ENCODE measurements at places on chromosomes 12 and 14.

DNA sequence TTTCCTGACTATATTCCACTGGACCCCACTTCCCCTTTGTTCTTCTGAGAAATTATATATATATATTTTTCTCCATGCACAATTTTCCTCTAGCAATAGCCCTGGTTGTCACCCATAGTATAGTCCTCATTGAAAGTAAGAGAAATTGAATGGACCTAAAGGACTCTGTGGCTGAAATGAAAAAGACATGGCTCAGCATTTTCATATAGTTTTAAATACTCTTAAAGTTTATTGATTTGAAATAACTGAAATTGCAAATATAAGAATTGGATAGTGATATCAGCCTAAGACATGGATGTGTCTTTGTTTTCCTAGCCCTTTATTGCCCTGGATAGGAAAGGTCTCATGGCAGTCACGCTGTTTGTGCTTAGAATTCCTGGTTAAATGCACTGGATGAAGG lies 113.8 kb downstream of the ANO6 start:
- DNase-seq: no peak
- H3K27me3 ChIP-seq: no peaks in the 10 kb centered on the region
- no peaks in the 10 kb centered on the region for H3K4me1 ChIP-seq
- H3K27ac ChIP-seq: no peak overlapping the region

DNA sequence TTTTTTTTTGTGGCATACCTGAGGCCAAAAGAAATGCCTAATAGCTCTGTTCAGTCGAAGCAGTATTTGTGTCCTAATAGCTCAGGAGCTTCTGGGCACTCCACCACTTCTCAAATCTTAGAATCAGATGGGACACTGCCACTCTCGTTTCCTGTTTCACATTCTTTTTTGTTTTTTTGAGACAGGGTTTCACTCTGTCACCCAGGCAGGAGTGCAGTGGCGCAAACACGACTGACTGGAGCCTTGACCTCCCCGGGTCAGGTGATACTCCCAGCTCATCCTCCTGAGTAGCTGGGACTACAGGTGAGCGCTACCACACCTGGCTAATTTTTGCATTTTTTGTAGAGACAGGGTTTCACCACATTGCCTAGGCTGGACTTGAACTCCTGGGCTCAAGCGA lies 52.7 kb downstream of the SPPL3 start:
- H3K4me3 ChIP-seq: no peak overlapping the region
- H3K27ac ChIP-seq: peak overlapping the region; percentile 92

DNA sequence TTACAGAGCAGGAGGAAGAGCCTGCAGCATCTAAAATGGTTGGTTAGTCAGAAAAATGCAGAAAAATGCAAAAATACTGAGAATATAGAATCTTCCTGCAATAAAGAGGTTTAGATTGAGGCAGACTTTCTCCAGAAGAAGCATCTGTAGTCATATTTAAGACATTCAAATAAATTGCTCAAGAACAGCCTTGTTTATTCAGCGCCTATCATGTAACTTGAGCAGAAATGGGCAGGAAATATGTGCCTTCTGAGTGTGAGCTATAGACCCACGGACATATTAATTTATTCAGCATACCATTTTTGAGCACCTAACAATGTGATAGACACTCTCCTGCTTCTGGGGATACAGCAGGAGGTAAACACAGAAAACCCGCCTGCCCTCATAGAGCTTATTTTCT lies 102.0 kb upstream of the HIF1A start:
- H3K27ac ChIP-seq: no peak overlapping the region
- no peak for DNase-seq
- H3K4me3 ChIP-seq: no peak overlapping the region
- H3K27me3 ChIP-seq: no peaks in the 10 kb centered on the region
- peaks cover 3% of the 10 kb centered on the region for H3K4me1 ChIP-seq

GRCh38 chr14:92760524-92760805 lies 12.0 kb upstream of the LGMN start:
- H3K4me1 ChIP-seq: peaks cover 27% of the 10 kb centered on the region
- no peaks in the 10 kb centered on the region for H3K36me3 ChIP-seq
- no peak for DNase-seq
- H3K27me3 ChIP-seq: no peaks in the 10 kb centered on the region

DNA sequence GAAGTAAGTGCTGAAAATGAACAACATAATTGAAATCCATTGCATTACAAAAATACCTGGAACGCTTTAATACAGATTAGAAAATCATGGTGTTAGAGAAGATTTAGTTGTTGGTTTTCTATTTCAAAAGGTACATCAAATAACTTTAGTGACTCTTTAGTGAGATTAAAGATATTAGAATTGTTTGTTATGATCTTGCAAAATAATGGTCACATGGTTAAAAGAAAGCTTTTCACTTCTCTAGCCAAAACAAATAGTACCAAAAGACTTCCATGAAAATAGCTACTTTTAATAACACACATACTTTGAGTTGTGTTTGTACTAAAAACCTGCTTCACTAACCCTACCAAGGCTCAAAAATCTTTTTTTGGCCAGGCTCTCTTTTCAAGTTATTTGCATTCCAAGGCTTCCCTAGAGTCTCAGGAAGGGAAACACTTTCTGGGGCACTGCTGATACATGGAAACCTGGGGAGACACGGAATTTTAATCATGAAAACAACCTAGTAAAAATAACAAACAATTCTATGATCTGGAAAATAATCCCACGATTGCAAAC lies at the start of gene SLCO1A2:
Gene SLCO1A2, minus strand, starts transcription at position 147 of the 555 bp plus-strand sequence. CDS start 270 bp downstream, outside the sequence.
- no peak within 1 kb of the TSS for H3K4me3 ChIP-seq
- H3K36me3 ChIP-seq: no peaks in the 10 kb centered on the region
- no peaks in the 10 kb centered on the region for H3K27me3 ChIP-seq
- H3K27ac ChIP-seq: no peak within 1 kb of the TSS

- H3K36me3 ChIP-seq: 0 out of 2 replicates have a peak, but pooled peaks cover 5% of the 10 kb centered on the region
- no peaks in the 10 kb centered on the region for H3K27me3 ChIP-seq
- H3K4me3 ChIP-seq: no peak overlapping the region
- no peak for DNase-seq
- no peak overlapping the region for H3K27ac ChIP-seq
Measured at GRCh38 chr12:70354787-70355186, 11.3 kb upstream of the KCNMB4 start.

DNA sequence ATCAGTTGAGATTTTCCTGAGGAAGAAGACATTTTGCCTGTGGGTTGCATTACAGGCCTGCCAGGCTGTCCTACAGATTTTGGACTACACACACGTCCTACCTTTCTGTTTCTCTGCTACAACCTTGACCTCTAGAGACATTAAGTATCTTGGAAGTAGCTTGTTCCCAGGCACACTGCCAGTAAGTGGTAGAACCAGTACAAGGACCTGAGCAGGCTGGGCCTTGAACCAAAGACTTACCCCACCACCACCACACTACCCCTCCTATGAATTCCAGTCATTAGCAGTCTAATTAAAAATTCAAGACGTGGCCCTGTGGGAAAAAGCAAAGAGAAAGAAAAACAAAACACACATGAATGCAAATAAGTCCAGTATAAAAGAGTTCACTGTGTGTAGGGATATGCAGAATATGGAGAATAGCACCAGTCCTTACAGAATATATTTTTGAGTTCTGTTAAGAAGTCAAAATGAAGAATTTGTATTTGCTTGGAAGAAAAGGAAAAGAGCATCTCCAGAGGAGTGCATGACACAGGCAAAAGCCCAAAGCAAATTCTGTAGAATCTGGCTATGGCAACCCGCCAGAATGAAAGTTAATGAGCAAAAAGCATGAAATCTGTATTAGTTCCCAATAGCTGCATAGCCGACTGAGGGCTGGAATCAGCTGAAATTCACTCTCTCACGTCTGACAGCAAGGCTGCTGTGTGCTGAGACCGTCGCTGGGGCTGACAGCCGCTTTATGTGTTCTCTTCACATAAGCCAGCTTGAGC lies 74.3 kb upstream of the ST8SIA1 start:
- DNase-seq: no peak
- H3K4me3 ChIP-seq: no peak overlapping the region
- no peaks in the 10 kb centered on the region for H3K36me3 ChIP-seq
- H3K27ac ChIP-seq: no peak overlapping the region
- H3K4me1 ChIP-seq: no peaks in the 10 kb centered on the region

DNA sequence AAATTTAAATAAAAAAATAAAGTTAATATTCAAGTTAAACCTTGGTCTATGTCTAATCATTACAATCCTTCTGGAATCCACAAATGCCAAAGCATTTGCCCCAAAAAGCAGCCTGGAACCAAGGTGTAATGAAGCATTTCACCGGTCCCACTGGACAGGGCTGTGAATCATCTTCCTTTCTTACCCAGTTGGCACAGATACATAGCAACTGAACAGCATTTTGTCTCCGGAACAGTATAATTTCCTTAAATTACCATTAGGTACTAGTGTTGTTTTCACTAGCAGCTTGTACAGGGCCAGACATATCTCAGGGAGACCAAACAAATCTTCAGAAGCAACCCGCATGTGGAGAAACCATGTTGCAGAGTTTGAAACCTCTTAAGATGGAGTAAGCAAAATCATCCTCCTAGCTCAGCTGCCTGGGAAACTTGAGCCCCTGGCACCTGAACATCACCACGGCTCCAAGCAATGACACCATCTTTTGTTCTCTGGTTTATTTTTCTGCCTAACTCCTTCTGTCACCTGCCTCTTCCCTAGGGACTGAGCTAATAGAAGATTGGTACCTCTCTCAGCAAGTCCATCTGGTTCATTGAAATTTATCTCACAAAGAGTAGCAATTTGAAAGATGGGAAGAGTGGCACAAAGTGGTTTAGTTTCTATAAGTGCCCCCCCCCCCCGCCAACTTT lies 17.9 kb upstream of the MDM1 start:
- DNase-seq: no peak
- H3K4me1 ChIP-seq: no peaks in the 10 kb centered on the region

DNA sequence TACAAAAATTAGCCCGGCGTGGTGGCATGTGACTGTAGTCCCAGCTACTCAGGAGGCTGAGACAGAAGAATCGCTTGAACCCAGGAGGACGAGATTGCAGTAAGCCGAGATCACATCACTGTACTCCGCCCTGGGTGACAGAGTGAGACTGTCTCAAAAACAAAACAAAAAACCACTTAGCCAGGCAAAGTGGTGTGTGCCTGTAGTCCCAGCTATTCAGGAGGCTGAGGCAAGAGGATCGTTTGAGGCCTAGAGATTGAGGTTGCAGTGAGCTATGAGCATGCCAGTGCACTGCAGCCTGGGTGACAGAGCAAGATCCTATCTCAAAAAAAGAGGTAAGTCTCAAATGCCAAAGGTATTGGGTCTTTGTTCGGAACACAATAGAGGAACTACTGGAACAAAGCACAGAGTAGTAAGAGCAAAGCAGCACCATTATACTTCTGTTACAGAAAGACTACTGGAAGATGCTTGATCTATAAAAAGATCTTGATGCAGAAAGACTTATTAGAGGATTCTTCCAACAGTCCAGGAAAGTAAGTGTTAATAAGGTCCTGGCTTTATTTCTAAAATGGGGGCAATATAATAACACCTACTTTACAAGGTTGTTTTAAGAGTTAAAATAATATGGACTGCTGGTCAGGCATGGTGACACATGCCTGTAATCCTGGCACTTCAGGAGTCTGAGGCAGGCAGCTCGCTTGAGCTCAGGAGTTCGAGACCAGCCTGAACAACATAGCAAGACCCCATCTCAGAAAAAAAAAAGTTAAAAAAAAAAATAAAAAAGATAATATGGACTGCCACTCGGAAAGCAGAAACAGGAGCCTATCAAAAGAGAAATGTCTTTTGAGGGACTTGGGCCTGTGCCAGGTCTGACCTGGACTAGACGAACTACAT lies 29.9 kb downstream of the BTBD7 start:
- H3K4me1 ChIP-seq: no peaks in the 10 kb centered on the region
- H3K27ac ChIP-seq: no peak overlapping the region
- no peaks in the 10 kb centered on the region for H3K36me3 ChIP-seq
- no peak for DNase-seq
- H3K4me3 ChIP-seq: no peak overlapping the region
- no peaks in the 10 kb centered on the region for H3K27me3 ChIP-seq

Measured in MM.1S (cell line).